ENCODE measurements at places on chromosomes 5 and 9. TPM values are rescaled to one million over a fixed set of nuclear protein-coding genes. Genes with fewer than 3 reads are reported as not detected.

The PCDHB9 gene
- 3.3 TPM for polyA plus RNA-seq

The SPINK13 gene
- polyA plus RNA-seq = not detected

The ANGPTL2 gene
- polyA plus RNA-seq = 13.6 TPM

The TLE4 gene
- polyA plus RNA-seq = 78.4 TPM

The SH3PXD2B gene
- 34.8 TPM for polyA plus RNA-seq

The C1QTNF2 gene
- polyA plus RNA-seq = 3.3 TPM

The EIF4E1B gene
- not detected for polyA plus RNA-seq

The PHF24 gene
- 0.25 TPM for polyA plus RNA-seq

The KIF4B gene
- 0.28 TPM for polyA plus RNA-seq

The AJM1 gene
- polyA plus RNA-seq = 0.83 TPM

The ANKDD1B gene
- polyA plus RNA-seq = 5.0 TPM

The OR5C1 gene
- polyA plus RNA-seq = not detected

The NR5A1 gene
- polyA plus RNA-seq = not detected

The PCDH12 gene
- 17.3 TPM for polyA plus RNA-seq

The CD14 gene
- 8.0 TPM for polyA plus RNA-seq

The CCDC183 gene
- polyA plus RNA-seq = 4.9 TPM

The GLRA1 gene
- polyA plus RNA-seq = not detected
